ENCODE measurements at places on chromosomes 6 and 20.

DNA sequence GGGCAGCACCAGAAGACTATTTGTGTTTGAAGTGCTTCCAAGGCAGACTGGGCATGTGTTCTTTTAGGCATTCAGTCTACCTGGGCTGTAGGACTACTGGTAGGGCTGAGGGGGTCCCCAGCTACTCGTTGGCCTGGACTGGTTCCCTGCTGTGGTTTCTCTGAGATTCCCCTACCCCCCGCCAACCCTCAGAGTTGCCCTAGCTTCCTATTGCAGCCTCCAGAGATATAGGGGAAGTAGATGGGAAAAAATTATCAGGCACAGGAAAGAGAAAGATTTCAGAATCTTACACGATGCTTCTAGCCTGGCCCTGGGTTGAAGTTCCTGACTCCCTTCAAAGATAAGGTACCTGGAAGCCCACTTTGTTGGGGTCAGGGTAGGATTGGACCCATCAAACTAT, 22.5 kb downstream of the BRPF3 start:
- no peak overlapping the region for H3K4me3 ChIP-seq
- no peaks in the 10 kb centered on the region for H3K27me3 ChIP-seq
- no peaks in the 10 kb centered on the region for H3K4me1 ChIP-seq
- no peak overlapping the region for H3K27ac ChIP-seq
- DNase-seq: no peak
- H3K36me3 ChIP-seq: peaks cover 24% of the 10 kb centered on the region

DNA sequence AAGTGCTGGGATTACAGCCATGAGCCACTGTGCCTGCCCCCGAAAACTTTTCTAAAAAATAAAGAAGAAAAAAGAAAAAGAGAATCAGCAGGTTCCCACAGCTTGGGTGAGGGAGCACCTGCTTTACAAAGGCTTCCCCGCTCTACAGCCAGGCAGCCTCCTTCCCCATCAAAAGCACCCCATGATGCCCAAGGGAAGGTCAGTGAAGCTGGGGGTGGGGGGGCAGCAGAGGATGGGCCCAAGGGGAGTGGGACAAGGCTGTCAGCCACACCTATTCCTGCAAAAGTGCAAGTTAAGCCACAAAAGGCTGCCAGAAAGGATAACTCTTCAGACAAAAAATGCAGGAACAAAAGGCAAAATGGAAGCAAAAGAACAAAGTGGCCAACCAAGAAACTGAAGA, 72.5 kb downstream of the FAM50B start:
- no peaks in the 10 kb centered on the region for H3K36me3 ChIP-seq
- no peak overlapping the region for H3K27ac ChIP-seq
- H3K4me1 ChIP-seq: no peaks in the 10 kb centered on the region

GRCh38 chr6:129845696-129846095, 15.4 kb downstream of the TMEM244 start:
- H3K4me3 ChIP-seq: no peak overlapping the region
- DNase-seq: no peak
- H3K27ac ChIP-seq: no peak overlapping the region

DNA sequence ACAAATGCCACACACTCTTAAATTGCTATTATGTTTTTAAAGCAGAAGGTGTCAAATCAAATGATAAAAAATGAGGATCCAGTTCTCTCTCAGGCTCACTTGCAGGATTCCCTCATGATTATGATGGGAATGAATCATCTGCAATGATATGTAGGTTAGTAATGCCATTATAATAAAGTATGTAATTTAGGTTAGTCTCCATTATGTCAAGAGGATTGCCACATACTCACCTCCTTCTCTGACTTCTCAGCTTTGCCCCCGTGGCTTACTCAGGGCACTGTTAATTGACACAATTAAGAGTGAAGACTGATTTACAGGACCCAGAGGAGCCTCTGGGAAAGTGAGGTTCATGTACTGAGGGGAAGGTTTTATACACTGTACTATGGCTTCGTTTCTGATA, 591.7 kb upstream of the NRSN1 start:
- no peaks in the 10 kb centered on the region for H3K36me3 ChIP-seq
- H3K27ac ChIP-seq: no peak overlapping the region
- no peaks in the 10 kb centered on the region for H3K4me1 ChIP-seq
- H3K27me3 ChIP-seq: no peaks in the 10 kb centered on the region

- H3K4me3 ChIP-seq: no peak overlapping the region
- DNase-seq: no peak
- H3K27me3 ChIP-seq: no peaks in the 10 kb centered on the region
- no peaks in the 10 kb centered on the region for H3K4me1 ChIP-seq
Observed at GRCh38 chr6:114651611-114652010, 308.8 kb upstream of the HS3ST5 start.

DNA sequence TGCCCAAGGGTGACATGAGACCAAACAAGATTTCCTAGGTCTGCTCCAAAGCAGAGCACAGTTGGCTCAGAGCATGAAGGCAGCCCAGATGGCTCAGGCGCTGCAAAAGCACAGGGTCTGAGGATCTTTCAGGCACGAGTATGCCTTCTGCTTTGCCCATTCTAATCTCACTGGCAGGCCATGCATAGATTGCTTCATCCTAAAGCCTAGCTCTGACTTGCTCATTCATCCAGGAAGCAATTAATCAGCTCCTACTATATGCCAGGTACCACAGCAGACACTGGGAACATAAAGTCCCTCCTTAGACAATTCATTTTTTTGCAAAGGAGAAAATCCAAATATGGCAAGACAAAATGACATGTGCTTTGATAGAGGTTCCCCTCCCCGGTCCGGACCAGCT, 31.2 kb downstream of the GPLD1 start:
- no peak overlapping the region for H3K27ac ChIP-seq
- DNase-seq: no peak
- H3K4me1 ChIP-seq: no peaks in the 10 kb centered on the region
- H3K4me3 ChIP-seq: no peak overlapping the region
- H3K27me3 ChIP-seq: no peaks in the 10 kb centered on the region

All from iPS DF 6.9 (cell line).